Natural killer cell (primary cell): ENCODE measurements at places on chromosomes 5 and 9.
A peak's percentile ranks its signal among the peaks of the same experiment; 100 is the strongest.

- DNase-seq, result no peak
These were observed 27.1 kb downstream of the CEP72 start for GRCh38 chr5:639253-639530.

GRCh38 chr5:74355041-74355824 is 285.3 kb downstream of the ENC1 start:
- DNase-seq, result no peak

- DNase-seq, result no peak
These were observed 29.2 kb upstream of the TGFBI start for GRCh38 chr5:135999406-136000139.

- no peak for DNase-seq
These were observed 21.4 kb downstream of the LAMC3 start for GRCh38 chr9:131030239-131031004.

GRCh38 chr5:82851471-82851870 is 225.7 kb downstream of the TMEM167A start:
- DNase-seq, result no peak

DNA sequence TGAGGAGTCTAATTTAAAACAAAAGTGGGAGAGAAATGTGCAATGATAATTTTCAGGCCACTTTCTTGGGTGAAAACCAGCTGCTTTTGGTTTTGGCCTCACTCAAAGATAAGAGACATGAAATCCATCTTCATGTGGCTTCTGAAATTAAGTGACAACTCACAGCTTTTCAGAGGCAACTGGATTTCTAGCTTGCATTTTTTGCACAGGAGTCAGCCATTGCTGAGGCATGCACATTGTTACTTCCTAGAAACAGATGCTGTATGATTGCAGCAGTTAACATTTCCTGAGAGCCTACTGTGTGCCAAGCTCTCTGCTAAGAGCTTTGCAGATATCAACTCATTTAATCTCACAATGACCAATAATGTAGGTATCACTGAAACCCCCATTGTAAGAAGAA is 562.6 kb downstream of the NR2F1-AS1 start:
- DNase-seq, result no peak

- no peak for DNase-seq
These were observed 194.5 kb downstream of the ZNF608 start for GRCh38 chr5:124551939-124552279.

GRCh38 chr5:164627021-164627420 is 1121.6 kb downstream of the MAT2B start:
- no peak for DNase-seq

DNA sequence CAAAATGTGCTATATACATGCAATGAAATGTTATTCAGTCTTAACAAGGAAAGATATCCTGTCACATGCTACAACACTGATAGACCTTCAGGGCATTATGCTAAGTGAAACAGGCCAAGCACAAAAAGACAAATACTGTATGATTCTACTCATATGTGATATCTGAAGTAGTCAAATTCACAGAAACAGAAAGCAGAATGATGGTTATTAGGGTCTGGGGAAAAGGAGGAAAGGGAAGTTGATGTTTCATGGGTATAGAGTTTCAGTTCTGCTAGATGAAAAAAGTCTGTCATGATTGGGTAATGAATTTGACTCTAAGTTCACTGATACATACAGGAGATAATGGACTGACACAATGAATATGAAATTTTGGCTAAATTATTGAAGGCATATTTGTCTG is 11.2 kb upstream of the RIC1 start:
- no peak for DNase-seq

DNA sequence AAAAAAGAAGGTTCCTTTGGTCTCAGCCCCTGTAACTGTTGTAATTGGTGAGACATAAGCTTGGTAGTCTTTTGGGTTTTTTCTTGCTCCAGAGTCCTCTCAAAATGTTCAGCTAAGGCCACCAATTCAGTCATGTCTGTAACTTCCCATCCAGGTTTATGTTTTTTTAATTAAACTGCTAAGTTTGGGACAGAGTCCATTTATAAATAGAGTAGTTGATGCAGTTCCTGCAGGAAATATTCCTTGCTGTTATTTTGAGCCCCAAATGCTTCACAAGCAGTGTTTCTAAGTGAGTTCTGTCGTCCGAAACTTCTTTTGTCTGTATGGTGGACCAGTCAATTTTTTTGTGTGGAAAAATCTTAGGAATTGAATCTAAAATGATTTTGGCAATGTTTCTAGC is 155.0 kb downstream of the AOPEP start:
- no peak for DNase-seq

DNA sequence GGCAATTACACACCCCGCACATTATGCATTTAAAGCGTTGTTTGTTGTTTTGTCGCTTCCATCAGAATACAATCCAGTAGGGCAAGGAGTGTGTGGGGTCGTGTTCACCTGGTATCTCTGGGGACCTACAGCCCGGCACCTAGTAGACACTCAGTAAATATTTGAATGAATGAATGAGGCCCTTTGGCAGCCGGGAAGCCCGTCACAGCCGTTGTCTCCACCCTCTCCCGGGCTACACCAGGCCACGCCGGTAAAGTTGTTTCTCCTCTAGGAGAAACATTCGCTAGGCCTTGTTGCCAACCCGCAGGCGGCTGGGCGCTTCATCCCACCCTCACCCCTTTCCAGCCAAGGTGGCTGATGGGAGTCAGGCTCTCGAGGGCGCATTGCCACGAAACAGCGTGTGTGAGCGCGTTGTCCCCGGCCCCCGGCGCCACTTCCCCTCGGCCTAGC is 876 bp upstream of the JAK2 start:
- no peak for DNase-seq

DNA sequence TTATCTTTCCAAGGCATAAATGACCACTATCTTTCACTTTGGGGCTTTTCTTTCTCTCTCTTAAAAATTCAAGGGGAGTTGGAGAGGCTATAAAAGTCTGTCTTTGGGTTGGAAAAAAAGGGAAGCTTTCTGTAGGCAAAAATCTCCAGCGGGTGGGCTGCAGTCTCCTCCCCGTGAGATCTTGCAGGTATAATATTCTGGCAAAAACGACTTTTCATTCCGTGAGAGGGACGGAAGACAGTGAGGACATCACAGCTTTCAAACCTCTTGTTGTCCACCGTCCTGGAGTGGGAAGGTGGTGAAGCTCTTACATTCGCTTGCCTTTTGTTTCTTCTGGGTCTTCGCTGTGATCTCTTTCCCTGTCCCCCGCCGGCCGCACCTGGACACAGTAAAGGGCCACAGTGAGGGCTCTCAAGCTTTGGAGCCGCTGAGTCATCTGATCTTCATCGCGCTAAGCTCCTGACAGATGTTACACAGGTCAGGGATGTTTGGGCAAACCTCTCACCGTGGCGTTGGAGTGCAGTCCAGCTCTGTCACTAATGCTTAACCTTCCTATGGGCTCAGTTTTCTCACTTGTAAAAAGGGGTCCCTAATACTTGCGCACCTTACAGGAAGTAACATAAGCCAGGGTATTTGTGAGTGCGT is 61.9 kb upstream of the MEGF10 start:
- DNase-seq, result no peak

DNA sequence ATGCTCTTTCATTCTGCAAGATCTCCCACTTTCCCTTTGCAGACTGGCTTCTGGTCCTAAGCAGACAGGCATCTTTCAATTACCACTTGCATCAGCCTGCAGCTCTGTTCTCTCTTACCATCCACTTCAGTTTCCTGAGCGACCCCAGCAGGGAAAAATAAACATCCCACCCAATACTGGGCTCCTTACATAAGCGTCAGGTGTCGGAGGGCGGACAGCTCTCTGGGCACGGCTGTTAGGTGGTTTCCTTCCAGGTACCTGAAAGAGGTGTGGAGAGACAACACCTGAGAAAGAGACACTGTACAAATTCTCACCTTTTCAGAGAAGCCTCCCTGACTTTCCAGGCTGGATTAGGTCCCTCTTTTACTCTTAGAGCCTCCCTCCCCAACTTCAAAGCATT is 145.1 kb upstream of the PANK3 start:
- DNase-seq, result no peak

DNA sequence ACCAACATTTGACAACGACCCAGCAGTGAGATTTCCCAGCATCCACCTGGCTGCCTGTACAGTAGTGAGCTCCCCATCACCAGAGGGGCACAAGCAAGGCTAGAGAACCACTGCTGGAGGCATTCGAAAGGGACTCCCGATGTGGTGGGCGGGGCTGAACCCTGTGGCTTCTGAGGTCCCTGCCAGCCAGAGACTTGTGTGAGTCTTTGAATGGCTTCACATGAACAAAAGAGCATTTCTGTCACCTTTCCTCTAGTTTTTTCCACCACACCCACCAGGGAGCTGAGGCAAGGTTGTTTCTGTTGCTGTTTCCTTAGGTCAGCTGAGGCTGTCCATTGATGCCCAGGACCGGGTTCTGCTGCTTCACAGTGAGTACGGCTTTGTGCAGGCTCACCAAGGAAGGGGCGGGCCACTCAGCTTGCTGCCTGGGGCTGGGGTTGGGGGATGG is 15.7 kb downstream of the RGS3 start:
- peak; percentile 49 for DNase-seq

DNA sequence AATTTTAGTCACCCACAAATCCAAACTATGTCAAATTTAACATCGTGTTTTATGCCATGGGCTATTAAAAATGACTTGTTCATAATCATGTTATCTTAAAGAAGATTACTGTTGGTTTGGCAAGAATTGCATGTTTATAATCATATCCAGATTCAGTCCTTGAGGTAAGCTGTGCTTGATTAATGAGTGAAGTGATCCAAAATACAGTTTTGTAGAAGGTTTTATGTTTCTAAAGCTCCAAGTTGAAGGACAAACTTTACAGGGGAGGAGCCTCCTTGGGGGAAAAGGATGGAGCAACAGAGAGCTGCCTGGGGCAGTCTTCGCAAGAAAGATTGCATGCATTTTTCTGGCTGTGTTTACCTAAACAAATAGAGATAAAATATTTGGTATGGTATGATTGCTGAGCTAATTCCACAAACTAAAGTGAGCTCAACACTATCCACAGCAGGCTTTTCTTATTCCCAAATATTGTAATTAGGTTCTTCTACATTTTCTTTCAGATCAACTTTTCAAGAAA is 189.5 kb upstream of the TYRP1 start:
- DNase-seq, result no peak

- no peak for DNase-seq
These were observed 58.1 kb downstream of the KCNN2 start for GRCh38 chr5:114419959-114420358.

- peak; percentile 92 for DNase-seq
These were observed 82.2 kb upstream of the IL12B start for GRCh38 chr5:159412284-159413046.

GRCh38 chr5:174108745-174109144 is 63.2 kb downstream of the NSG2 start:
- no peak for DNase-seq

- peak; percentile 78 for DNase-seq
These were observed 9.7 kb downstream of the ORM2 start for GRCh38 chr9:114339130-114339908.

DNA sequence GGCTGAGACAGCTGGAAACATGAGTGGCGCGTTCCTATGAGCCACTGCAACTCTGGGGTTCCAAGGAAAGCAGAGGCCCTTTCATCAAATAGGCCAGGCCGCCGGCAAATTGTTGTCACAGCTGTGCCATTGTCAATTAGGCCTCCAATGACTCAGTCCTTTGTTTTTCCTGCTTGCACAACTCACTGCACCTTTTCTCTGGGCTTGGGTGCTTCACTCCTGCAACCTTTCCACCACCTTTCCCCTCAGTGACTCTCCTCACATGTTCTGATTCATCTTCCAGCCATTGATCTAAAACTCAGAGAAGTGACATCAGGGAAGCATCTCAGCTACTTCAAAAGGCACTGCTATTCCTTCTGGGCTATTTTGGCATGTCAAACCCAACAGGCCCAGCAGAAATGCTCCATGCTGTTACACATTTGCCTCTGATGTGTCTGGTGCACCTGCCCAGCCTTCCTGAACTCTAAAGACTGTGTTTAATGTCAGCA is 653.7 kb downstream of the NR2F1-AS1 start:
- DNase-seq, result no peak

DNA sequence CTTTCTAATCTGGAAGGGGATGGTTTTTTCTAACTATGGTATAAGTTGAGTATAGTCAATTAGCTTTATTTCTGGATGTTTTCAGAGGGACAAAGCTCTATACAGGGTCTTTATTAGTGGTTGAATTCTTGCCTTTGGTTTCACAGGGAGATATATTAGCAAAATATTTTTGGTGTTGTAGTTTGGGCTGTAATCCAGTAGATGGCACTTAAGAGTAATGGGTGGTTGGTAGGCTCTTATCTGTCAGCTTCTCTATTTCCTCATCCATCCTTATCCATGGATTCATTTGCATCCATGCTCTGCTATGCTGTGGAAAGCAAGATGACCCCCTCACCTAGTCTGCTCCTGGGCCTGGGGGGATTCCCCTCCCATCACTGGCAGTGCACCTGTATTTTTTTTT is 363.6 kb upstream of the CYLC2 start:
- DNase-seq, result no peak

GRCh38 chr9:87844506-87844905 is 38.2 kb upstream of the SPATA31E1 start:
- no peak for DNase-seq

- DNase-seq, result no peak
These were observed 310.5 kb upstream of the TRPM3 start for GRCh38 chr9:71431931-71432330.

GRCh38 chr9:35044071-35044470 is 28.4 kb downstream of the VCP start:
- no peak for DNase-seq

DNA sequence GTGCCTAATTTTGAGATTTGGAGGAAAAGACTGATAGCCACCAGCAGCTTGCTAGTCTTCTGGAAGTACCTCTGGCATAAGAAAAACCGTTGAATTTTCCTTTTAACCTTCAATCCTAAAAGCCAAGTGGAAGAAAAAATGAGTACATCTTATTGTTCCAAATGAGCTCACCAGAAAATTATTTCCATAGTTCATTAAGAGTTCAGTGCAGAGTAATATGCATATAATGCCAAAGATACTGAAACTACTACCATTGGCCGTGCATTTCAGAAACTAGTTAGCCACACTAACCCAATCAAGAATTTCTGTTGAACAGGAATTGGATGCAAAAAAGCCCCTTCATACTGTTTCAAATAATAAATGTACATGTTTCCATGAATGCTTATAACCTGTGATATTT is 607.9 kb downstream of the KCTD16 start:
- DNase-seq, result no peak

GRCh38 chr5:116424258-116424615 is 150.4 kb downstream of the SEMA6A start:
- DNase-seq, result no peak
